ENCODE measurements at places on chromosomes 5 and 9.

DNA sequence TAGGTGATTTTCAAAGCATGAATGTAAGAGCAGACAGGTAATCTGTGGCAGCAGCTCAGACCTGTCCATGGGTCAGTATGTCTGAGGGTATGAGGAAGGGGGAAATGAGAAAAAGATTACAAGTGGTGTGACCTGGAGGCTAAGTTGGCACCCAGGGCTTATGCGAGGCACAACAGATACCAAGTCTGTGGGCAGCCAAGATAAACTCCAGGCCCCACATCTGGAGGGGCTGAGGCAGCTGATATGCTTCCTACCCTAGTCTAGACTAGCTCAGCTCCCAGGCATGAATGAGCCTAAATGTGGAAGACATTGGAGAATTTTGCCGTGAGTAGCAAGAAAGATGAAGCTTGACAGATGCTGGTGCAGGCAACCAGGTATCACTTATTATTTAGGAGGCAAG is 151.7 kb downstream of the PIK3R1 start:
- no peak for DNase-seq

- no peak for DNase-seq
Measured at GRCh38 chr5:93790401-93790800, 49.0 kb upstream of the POU5F2 start.

GRCh38 chr5:149419859-149420544 is 40.9 kb upstream of the IL17B start:
- DNase-seq: no peak

GRCh38 chr5:94313696-94314095 is 304.7 kb downstream of the KIAA0825 start:
- DNase-seq: no peak

DNA sequence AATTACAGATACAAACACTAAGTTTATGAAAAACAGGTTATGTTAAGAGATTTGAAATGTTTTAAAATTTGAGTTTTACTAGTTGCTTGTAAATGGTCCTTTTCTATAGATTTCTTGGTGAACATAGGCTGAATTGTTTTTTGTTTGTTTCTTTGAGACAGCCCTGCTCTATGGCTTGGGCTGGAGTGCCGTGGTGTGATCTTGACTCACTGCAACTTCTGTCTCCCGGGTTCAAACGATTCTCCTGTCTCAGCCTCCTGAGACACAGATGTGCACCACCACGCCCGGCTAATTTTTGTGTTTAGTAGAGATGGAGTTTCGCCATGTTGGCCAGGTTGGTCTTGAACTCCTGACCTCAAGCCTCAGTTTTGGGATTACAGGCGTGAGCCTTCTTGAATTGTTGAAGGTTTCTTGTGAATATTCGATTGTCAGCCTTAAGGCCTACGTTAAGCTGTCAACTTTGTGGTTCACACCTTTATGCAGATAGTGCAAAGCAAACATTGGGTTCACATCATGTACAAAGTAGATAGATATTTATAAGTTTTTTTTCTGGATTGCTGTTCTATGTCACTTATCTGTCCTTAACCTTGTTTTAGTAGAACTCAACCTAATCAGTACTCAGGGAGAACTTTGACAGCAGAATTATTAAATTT is 26.2 kb downstream of the UHRF2 start:
- no peak for DNase-seq
